ENCODE measurements at places on chromosomes 11 and 22.

DNA sequence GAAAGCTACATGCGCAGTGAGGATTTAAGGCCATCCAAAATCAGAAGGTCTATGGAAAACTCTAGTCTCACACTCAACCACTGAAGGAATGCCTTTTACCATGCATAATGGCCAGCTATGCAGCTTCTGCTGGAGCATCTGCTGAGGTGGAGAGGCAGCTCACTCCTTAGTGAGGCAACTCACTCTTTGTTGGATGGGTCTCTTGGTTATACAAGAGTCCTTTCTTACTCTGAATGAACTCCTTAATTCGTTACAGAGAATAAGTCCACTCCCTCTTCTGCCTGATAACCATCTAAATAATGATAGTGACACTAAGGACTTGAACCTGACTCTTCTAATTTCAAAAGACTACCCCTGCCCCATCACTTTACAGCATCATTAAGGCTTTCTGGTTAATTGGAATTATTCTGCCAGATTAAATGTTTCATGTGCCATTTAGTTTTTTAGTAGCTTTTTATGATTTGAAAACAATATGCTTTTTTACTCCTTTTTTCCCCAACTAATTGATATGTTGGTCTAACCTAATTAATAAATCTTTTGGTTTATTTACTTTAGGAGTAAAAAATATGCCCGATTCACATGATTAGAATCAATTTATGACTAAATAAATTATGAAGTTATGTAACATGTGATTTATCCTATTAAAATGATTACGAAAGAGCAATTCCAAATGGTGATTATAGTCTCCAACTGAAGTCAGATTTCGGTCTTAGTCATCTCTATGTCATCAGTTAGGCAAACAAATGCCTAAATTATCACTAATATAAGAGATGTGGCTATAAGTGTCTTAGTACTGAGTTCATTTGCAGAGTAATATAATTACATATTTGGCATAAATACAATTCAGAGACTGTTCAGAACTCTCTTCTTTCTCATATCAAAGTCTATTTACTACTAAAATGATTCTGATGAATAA lies 286.7 kb upstream of the CCDC90B start:
- no peaks in the 10 kb centered on the region for H3K4me1 ChIP-seq
- H3K36me3 ChIP-seq = no peaks in the 10 kb centered on the region
- no peak overlapping the region for H3K27ac ChIP-seq
- H3K4me3 ChIP-seq = no peak overlapping the region
- no peak for DNase-seq

GRCh38 chr11:34915136-34916014 lies 804 bp downstream of the APIP start:
- peak overlapping the region; percentile 88 for H3K4me3 ChIP-seq
- H3K36me3 ChIP-seq = peaks cover 18% of the 10 kb centered on the region

GRCh38 chr11:61885166-61885778 lies 6.1 kb downstream of the FADS3 start:
- no peaks in the 10 kb centered on the region for H3K36me3 ChIP-seq
- DNase-seq = no peak
- H3K4me1 ChIP-seq = no peaks in the 10 kb centered on the region
- H3K4me3 ChIP-seq = no peak overlapping the region
- no peak overlapping the region for H3K27ac ChIP-seq

DNA sequence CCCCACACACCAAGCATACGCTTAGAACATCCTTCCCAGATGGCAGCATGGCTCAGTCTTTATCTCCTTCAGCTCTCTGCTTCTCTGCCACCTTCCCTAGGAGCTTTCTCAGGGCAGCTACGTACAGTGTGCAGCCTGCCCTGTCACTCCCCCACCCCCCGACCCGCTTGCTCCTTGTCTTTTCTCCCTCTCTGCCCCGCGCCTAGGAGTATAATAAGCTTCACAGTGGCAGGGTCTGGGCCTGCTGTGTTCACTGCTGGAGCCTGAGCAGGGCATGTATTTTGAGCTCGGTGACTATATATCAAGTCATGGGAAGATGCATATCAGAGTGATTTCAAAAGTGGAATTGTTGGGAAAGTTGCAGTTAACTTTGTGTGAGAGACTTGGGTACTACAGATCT lies 55.8 kb upstream of the ADSL start:
- H3K27me3 ChIP-seq = no peaks in the 10 kb centered on the region
- peak overlapping the region; percentile 46 for H3K4me3 ChIP-seq
- peaks cover 55% of the 10 kb centered on the region for H3K4me1 ChIP-seq
- H3K27ac ChIP-seq = peak overlapping the region; percentile 92

DNA sequence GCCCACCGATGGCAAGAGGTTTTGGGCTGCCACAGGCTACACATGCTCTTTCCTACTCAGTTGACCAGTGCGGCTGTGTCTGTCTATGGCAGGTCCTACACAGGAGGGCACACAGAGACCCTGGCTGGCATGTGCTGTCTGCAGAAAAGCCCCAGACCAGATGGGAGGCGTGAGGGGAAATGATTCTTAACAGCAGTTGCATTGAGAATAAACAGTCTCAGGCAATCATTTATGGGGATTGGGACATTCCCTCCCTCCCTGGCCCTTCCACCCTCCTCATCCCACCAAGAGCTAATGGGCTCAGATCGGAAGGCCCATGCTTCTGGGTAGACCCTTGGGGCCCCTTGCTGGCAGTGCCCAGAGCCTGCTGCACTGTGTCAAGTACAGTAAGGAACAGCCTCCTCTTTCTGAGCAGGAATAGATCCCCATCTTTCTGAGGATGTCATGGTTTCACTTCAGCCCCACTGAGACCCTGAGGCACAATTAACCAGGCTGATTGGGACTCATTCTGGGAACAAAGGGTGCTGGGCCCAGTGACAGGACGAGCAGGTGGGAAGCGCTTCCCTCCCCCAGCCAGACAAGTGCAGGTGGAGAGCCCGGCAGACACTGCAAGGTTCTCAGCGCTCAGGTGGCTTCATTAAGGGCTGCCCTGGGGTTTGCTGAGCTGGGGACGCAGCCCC lies 28.3 kb downstream of the TSPAN18 start:
- H3K4me3 ChIP-seq = no peak overlapping the region
- H3K27me3 ChIP-seq = peaks cover 9% of the 10 kb centered on the region
- H3K4me1 ChIP-seq = peaks cover 5% of the 10 kb centered on the region
- no peak overlapping the region for H3K27ac ChIP-seq
- DNase-seq = no peak

- peaks cover 47% of the 10 kb centered on the region for H3K27me3 ChIP-seq
- H3K4me1 ChIP-seq = peaks cover 7% of the 10 kb centered on the region
These were observed 3.7 kb upstream of the KCNC1 start for GRCh38 chr11:17730608-17731462.

DNA sequence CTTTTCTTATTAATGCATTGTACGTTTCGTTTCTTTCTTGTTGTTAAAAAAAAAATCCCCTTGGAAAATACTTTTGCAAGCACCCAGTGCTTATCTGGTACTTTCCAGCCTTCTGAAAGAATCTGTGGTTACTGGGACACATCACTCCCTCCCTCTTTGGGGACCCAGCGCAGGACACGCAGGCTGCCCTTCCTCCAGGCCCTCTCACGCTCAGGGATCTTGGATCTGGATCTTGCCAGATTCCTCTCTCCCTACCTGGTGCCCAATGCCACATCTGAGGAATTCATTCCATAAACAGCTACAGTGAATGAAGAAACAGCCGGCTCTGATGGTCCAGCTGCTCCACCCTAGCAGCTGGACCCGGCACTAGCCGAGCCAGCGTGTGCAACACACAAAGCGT lies 55.7 kb downstream of the PHF21B start:
- peaks cover 14% of the 10 kb centered on the region for H3K27me3 ChIP-seq
- H3K36me3 ChIP-seq = no peaks in the 10 kb centered on the region
- H3K4me1 ChIP-seq = no peaks in the 10 kb centered on the region

DNA sequence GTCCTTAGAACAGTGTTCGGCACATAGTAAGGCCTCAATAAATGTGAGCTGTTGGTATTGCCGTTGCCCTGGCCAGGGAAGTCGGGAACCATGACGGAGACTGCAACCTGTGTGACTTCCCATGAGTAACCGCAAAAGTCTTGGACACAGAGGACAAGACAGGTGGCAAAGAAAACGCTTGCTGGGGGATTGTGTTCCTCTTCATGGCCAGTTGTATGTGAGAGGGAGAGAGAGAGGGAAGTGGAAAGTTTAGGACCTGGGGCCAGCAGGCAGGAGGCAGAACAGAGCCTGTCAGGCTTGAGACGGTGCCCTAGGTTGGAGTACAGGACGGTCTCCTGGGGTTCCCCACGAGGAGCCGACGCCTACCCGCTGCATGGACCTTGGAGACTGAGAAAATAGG lies 90.2 kb downstream of the CEP164 start:
- H3K4me1 ChIP-seq = no peaks in the 10 kb centered on the region
- peaks cover 2% of the 10 kb centered on the region for H3K36me3 ChIP-seq
- no peak overlapping the region for H3K27ac ChIP-seq
- DNase-seq = no peak
- no peak overlapping the region for H3K4me3 ChIP-seq

GRCh38 chr11:122847466-122847865 lies 9.2 kb downstream of the CRTAM start:
- no peak overlapping the region for H3K27ac ChIP-seq
- H3K36me3 ChIP-seq = peaks cover 6% of the 10 kb centered on the region

- no peak overlapping the region for H3K27ac ChIP-seq
- no peak overlapping the region for H3K4me3 ChIP-seq
- H3K36me3 ChIP-seq = no peaks in the 10 kb centered on the region
These were observed 3.6 kb upstream of the SLC5A4 start for GRCh38 chr22:32258791-32259190.

GRCh38 chr22:49901457-49901856 lies 16.8 kb downstream of the ALG12 start:
- H3K27ac ChIP-seq = no peak overlapping the region
- H3K4me3 ChIP-seq = no peak overlapping the region
- DNase-seq = no peak
- H3K27me3 ChIP-seq = no peaks in the 10 kb centered on the region

GRCh38 chr11:108697872-108698473 lies 33.1 kb downstream of the DDX10 start:
- no peaks in the 10 kb centered on the region for H3K4me1 ChIP-seq
- H3K36me3 ChIP-seq = peaks cover 16% of the 10 kb centered on the region
- no peaks in the 10 kb centered on the region for H3K27me3 ChIP-seq

GRCh38 chr22:49667236-49667635 lies 160.4 kb downstream of the BRD1 start:
- peak overlapping the region; percentile 53 for H3K4me3 ChIP-seq
- peak overlapping the region; percentile 69 for H3K27ac ChIP-seq
- peaks cover 71% of the 10 kb centered on the region for H3K27me3 ChIP-seq
- no peaks in the 10 kb centered on the region for H3K36me3 ChIP-seq
- DNase-seq = peak; percentile 55

GRCh38 chr11:45180179-45180847 lies 33.9 kb downstream of the PRDM11 start:
- H3K4me3 ChIP-seq = peak overlapping the region; percentile 31
- no peak overlapping the region for H3K27ac ChIP-seq
- H3K36me3 ChIP-seq = no peaks in the 10 kb centered on the region
- H3K4me1 ChIP-seq = peaks cover 3% of the 10 kb centered on the region

GRCh38 chr22:37985050-37985585 lies 763 bp upstream of the SOX10 start:
- H3K4me3 ChIP-seq = no peak overlapping the region
- H3K27ac ChIP-seq = no peak overlapping the region
- H3K27me3 ChIP-seq = no peaks in the 10 kb centered on the region
- no peak for DNase-seq
- H3K4me1 ChIP-seq = no peaks in the 10 kb centered on the region

- no peak overlapping the region for H3K4me3 ChIP-seq
- H3K27ac ChIP-seq = no peak overlapping the region
- peaks cover 17% of the 10 kb centered on the region for H3K4me1 ChIP-seq
- no peak for DNase-seq
- no peaks in the 10 kb centered on the region for H3K27me3 ChIP-seq
These were observed 13.8 kb upstream of the MTFP1 start for GRCh38 chr22:30411780-30412179.

DNA sequence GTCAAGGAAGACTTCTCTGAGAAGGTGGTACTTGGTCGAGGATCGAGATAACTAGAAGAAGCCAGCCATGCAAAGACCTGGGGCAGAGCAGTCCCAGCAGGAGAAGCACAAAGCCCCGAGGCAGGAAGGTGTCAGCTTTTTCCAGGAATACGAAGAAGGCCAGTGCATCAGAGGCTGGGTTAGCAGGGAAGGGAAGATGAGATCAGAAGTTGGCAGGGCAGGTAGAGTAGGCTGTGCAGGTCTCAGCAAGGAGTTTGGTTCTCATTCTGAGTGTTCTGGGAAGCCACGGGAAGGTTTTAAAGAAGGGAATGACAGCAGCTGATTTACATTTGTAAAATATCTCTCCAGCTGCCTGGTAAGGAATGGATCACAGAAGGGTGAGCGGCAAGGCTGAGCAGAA lies 111.3 kb downstream of the TENM4 start:
- H3K36me3 ChIP-seq = no peaks in the 10 kb centered on the region
- no peak overlapping the region for H3K4me3 ChIP-seq
- DNase-seq = no peak
- H3K27ac ChIP-seq = no peak overlapping the region
- H3K27me3 ChIP-seq = no peaks in the 10 kb centered on the region
- H3K4me1 ChIP-seq = no peaks in the 10 kb centered on the region

- peaks cover 4% of the 10 kb centered on the region for H3K4me1 ChIP-seq
- H3K4me3 ChIP-seq = no peak overlapping the region
- no peak overlapping the region for H3K27ac ChIP-seq
- no peaks in the 10 kb centered on the region for H3K36me3 ChIP-seq
- peaks cover 19% of the 10 kb centered on the region for H3K27me3 ChIP-seq
These were observed 40.0 kb downstream of the KCNJ4 start for GRCh38 chr22:38415046-38415445.

- peaks cover 18% of the 10 kb centered on the region for H3K36me3 ChIP-seq
- no peaks in the 10 kb centered on the region for H3K27me3 ChIP-seq
- H3K4me3 ChIP-seq = no peak overlapping the region
These were observed 7.2 kb downstream of the SNAP29 start for GRCh38 chr22:20865875-20866445.

GRCh38 chr11:66051371-66051765 lies 796 bp upstream of the SF3B2 start:
- H3K27me3 ChIP-seq = peaks cover 33% of the 10 kb centered on the region
- peak overlapping the region; percentile 93 for H3K4me3 ChIP-seq
- H3K36me3 ChIP-seq = peaks cover 28% of the 10 kb centered on the region
- H3K4me1 ChIP-seq = peaks cover 48% of the 10 kb centered on the region

DNA sequence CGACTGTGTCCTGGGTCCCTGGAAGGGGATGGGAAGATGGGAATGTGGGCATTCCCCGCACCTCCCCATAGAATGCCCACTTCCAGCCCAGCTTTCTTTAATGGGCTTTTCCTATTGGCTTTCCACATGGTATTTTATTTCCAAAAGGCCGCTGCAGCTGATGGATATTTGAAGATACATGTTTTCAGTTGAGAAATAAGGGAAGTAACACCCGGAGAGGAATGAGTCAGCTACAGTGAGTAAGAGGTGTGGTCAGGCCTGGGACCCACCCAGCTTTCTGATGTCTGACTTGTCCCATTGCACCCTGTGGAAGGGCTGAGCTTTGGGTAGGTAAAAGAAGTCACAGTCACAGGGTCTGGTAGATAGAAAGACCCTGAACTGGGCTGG lies 476.9 kb downstream of the MIAT start:
- H3K4me1 ChIP-seq = no peaks in the 10 kb centered on the region
- H3K4me3 ChIP-seq = no peak overlapping the region
- H3K27ac ChIP-seq = no peak overlapping the region
- no peak for DNase-seq

- no peak overlapping the region for H3K27ac ChIP-seq
- H3K36me3 ChIP-seq = no peaks in the 10 kb centered on the region
- DNase-seq = no peak
- peaks cover 17% of the 10 kb centered on the region for H3K27me3 ChIP-seq
- H3K4me3 ChIP-seq = no peak overlapping the region
These were observed 7.7 kb downstream of the CCDC73 start for GRCh38 chr11:32786811-32787210.

GRCh38 chr11:45879803-45880686 lies 5.4 kb upstream of the MAPK8IP1 start:
- peaks cover 7% of the 10 kb centered on the region for H3K27me3 ChIP-seq
- DNase-seq = no peak
- H3K4me3 ChIP-seq = no peak overlapping the region
- H3K36me3 ChIP-seq = peaks cover 28% of the 10 kb centered on the region

- H3K36me3 ChIP-seq = no peaks in the 10 kb centered on the region
- H3K27ac ChIP-seq = no peak overlapping the region
- DNase-seq = no peak
- no peaks in the 10 kb centered on the region for H3K27me3 ChIP-seq
These were observed 515.0 kb downstream of the NTM start for GRCh38 chr11:131885431-131885830.
